ENCODE measurements at places on chromosomes 4 and X.

- no peak for DNase-seq
Observed at GRCh38 chr4:82782626-82783345, 15.8 kb downstream of the SCD5 start.

- no peak for DNase-seq
Observed at GRCh38 chr4:73527196-73527595, 45.7 kb downstream of the AFM start.

DNA sequence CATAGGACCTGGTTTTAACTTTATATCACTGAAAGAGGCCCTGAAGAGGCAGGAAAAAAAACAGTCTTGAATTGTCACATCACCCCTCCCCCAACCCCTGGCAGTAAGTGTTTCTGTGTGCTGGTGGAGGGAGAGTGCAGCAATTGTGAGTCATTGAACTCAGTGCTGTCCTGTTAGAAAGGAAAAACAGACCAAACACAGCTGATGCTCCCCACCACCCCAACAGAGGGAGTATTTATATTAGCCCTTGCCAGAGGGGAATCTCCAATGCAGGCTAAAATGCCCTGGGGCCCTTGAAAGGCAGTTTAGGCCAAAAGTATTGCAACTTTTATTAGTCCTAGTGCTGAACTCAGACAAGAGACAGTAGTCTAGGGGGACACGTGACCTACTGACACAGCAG is 197.8 kb upstream of the AGTR2 start:
- no peak for DNase-seq

- DNase-seq = peak; percentile 32
Observed at GRCh38 chrX:64975989-64976672, at the start of gene ZC4H2. Gene ZC4H2 (minus strand): TSS chrX:64976450. CDS start chrX:64976377, 73 bp downstream.

DNA sequence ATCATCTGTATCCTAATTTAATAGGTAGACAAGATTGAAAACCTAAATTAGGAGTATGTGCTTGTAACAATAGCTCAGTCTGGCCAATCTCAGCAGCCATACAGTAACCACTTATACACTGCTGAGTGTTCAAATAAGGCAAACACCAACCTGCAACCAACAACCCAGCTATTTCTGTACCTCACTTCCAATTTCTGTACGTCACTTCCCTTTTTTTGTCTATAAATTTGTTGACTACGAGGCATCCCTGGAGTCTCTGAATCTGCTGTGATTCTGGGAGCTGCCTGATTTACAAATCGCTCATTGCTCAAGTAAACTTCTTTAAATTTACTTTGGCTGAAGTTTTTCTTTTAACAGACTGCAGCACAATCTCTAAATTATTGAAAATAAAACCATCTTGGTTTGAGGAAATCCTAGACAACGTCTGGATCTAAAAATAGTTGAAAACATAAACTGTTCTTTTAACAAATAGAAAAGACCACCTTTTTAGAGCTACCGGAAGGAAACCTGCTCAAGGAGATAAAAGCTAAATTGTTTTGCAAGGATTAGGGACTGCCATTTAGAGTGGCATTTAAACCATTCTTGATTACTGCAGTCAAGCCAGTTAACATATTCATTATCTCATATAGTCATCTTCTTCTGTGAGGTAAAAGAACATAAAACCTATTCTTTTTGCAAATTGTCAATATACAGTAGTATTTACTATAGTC is 778.1 kb downstream of the SH3BGRL start:
- DNase-seq = no peak

DNA sequence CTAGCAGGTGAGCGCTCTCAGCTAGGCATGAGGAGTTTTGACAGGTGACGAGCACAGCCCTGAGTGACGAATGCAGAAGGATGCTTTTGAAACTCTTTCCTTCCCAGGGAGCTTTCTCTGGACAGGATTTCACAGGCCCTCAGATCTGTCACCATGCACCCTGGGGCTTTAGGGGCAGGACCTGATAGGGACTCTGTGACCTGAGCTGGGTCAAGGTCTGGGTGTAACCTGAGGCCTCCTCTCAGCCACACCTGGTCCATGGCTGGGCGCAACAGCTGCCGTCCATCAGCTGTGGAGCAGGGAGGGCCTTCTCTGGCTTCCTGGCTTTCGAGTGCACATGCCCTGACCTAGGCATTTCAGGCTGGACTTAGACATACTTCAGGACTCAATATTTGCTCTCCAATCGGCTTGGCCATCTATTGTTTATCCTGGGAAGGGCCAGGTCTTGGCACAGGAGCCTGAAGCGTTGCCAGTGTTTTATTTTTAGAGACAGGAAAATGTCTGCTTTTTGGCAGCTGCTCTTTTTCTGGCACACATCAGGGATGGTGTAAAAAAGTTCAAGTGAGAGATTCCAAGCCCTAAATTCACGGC is 56.4 kb downstream of the C4orf51 start:
- DNase-seq = no peak

GRCh38 chr4:144634978-144635747 is 10.8 kb upstream of the HHIP start:
- no peak for DNase-seq

DNA sequence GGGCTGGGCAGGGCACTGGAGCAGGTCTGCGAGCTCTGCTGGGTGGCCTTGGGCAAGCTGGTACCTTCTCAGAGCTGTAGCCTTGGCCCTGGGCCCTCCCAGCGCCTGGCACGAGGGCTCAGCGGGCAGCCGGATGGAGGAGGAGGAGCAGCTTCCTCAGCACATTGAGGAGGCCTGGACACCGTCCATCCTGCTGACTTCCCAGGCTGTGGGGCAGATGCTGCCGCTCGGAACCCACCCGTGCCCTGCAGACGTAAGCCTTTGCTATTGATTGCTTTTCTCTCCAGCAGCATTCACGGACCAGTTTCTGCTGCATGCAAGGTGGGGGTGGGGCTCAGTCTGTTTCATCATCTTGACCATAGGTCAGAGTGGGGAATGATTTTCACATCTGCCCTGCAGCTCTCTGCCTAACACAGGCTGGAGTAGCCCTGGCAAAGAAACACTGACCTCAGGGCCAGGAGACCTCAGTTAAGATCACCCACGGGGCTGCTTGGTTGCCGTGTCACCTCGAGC is 80.7 kb upstream of the PSAPL1 start:
- no peak for DNase-seq

DNA sequence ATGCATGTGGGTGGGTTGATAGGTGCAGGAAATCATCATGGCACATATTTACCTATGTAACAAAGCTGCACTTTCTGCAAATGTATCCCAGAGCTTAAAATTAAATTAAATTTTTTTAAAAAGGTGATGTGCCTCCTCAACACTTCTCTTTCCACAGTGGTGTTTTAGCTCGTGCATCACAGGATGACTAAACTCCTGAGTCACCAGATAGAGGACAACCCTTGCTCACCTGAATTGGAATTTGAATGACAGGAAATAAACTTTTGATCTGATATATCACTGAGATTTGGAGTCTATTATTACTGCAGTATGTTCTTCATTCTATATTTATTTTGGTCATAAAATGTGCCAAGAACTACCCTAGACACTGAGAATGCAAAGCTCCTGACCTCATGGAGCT is 185.3 kb downstream of the MAPK10 start:
- no peak for DNase-seq

DNA sequence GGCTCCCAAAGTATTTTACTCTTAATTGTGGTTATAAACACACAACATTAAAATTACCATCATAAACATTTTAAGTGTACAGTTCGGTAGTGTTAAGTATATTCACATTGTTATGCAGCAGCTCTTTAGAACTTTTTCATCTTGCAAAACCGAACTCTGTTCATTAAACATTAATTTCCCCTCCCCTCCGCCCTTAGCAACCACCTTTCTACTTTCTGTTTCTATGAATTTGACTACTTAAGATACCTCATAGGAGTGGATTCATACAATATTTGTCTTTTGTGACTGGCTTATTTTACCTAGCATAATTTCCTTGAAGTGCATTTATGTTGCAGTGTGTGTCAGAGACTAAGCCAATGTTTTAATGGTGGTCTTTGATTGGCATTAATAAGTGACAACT is 32.6 kb downstream of the IL13RA1 start:
- DNase-seq = no peak

GRCh38 chrX:46681849-46682248 is 77.1 kb downstream of the SLC9A7 start:
- DNase-seq = no peak

DNA sequence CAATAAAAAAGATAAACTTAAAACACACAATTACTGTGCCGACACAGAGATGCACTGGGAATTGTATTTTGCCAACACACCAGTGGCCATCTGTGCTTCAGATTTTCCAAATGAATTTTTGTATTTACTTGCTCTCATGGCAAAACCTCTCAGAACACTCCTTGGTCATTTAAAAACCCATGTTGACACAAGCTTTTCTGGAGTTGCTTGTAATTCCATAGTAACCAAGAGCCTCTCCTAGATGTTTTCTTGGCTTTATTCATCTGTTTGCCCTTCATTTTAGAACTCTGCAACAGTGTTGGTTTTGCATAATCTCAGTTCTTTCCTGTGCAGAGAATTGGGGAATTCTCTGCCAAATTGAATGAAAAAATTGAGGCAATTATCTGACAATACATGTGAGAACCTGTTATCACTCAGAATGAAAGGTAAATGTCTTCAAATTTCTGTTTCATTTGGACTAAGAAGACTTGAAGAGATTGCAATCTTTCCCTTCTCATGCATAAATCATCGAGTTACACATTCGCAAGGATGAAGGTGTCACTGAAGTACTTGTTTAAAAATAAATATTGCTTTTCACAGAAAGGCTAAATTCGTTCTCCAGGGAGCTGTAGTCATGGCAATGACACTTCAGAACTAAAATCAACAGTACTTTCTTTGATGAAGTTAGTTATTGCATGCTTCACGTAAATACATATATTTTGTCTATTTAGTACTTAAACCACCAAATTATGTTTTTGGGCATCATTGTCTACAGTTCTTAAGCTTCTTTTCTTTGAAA is 301.8 kb upstream of the CTSO start:
- DNase-seq = no peak

DNA sequence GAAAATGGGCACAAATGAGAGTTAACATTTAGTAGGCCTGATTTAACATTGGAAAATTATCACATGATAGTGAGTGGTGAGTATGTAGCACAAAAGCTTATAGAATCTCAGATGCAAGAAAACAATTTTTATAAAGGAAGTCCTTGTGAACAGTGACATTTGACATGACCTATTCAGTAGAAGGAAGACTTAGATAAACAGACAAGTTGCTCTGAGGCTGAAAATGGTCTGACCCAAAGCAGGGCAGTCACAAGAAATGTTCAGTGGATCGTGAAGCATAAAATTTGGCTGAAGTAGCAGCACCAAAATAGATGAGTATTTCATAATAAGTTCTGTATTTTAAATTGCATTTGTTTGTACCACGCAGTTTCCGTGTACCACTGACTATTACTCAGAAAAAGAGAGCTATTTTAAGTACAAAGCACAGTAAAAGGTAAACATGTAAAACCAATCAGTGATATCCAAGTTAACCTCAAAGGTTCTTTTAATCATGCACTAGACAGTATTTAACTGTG is 605.7 kb upstream of the PABPC4L start:
- no peak for DNase-seq

DNA sequence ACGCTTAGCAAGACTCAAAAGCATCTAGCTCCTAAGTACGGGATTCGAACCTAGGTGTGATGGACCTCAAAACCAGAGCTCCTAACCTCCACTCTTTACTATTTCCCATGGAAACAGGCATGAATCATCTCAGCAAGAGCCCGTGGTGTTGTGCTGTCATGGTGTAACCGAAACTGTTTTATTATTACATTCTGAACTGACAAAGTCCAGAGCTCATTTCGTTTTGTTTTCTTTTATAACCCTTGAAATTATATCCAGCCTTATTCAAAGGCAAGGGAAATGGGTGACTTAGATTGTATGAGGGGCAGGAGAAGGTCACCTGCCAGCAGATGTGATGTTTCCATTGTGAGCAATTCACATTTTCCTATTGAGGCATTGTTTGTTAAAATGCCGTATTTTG is 301.1 kb downstream of the FRMPD4 start:
- no peak for DNase-seq

- no peak for DNase-seq
Observed at GRCh38 chr4:137238456-137239162, 293.7 kb downstream of the PCDH18 start.

DNA sequence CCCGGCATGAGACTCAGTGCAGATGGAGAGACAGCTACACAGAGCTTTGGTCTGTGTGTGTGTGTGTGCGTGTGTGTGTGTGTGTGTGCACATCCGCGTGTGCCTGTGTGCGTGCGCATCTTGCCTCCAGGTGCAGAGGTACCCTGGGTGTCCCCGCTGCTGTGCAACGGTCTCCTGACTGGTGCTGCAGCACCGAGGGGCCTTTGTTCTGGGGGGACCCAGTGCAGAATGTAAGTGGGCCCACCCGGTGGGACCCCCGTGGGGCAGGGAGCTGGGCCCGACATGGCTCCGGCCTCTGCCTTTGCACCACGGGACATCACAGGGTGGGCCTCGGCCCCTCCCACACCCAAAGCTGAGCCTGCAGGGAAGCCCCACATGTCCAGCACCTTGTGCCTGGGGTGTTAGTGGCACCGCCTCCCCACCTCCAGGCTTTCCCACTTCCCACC is 14.3 kb downstream of the FGFR3 start:
- no peak for DNase-seq

GRCh38 chr4:145825255-145825654 is 113.4 kb downstream of the ZNF827 start:
- no peak for DNase-seq

Data from fibroblast of skin of left biceps (primary cell).